ENCODE measurements at places on chromosomes 7 and 10.

DNA sequence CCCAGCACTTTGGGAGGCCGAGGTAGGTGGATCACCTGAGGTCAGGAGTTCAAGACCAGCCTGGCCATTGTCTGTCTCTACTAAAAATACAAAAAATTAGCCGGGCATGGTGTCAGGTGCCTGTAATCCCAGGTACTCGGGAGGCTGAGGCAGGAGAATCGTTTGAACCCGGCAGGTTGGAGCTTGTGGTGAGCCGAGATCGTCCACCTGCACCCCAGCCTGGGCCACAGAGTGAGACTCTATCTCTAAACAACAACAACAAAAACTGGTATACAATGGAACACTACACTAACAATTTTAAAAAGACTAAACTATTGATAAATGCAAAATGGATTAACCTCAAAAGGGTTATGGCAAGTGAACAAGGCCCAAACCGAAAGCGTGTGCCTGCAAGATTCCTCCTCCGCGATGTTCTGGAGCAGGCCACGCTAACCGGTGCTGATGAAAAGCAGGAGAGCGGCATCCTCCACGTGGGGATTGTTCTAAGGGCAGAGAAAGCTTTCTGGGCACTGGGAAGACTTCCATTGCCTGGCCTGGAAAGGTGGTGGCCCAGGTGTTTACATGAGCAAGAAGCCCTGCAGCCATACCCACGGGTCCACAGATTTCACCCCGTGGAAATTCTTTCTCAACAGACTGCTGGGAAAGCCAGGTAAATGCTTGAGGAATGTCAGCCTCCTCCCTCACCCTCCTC, 53.8 kb downstream of the PDGFA start:
- no peak for DNase-seq

DNA sequence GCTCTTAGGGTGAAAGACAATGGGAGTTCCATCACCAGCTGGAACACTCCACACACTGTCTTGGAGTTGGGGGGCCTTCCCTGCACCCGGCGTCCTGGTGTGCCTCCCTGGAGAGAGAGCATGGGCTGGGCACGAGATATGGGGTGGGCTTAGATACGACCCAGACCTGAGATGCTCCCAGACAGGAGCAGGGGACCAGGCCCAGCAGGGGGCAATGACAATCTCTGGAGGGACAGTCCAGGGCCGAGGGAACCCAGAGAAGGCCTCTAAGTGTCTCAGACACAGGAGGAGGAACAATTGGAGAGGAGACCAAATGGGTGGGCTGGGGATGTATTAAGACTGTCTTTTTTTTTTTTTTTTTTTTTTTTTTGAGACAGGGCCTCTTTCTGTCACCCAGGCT, 40.0 kb downstream of the MYL10 start:
- no peak for DNase-seq

GRCh38 chr10:64116707-64117106, 595.5 kb downstream of the REEP3 start:
- no peak for DNase-seq

- DNase-seq, result no peak
These were observed 349.8 kb downstream of the TCERG1L start for GRCh38 chr10:130961506-130962239.

DNA sequence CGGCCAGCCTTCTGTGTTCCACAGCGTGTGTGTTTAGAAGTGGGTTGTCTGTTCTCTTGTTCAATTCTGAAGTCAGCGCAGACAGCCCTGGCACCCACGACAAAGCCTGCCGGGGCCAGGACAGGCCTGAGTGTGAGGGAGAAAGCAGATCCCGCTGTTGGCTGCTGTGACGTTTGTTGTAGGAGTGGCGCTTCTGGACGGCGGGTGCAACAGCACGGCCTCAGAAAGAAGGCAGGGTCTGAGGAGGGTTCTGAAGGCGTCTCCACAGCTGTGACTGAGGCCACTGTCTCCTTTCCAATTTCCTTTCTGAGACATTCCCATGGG, 76.2 kb downstream of the VIPR2 start:
- no peak for DNase-seq

DNA sequence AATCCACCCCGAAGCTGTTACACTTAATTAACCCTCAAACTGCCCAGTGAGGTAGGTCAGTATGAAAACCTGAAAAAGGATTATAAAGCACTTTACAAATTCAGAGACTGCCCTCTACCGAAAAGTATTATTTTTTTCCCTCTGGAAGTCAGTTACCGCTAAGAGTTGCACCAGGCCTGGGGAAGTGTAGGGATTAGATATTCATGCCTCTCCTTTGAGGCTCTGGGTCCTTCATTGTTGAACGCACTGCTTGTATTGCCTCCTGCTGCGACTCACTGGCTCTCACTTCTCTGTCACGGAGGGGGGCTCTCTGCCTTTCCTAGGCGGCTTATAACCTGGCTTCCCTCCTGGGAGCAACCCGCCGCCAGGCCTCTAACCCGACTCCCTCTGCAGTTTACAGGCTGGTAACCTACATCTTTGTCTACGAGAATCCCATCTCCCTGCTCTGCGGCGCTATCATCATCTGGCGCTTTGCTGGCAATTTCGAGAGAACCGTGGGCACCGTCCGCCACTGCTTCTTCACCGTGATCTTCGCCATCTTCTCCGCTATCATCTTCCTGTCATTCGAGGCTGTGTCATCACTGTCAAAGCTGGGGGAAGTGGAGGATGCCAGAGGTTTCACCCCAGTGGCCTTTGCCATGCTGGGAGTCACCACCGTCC, 2.7 kb downstream of the RHBDD2 start:
- no peak for DNase-seq

- no peak for DNase-seq
These were observed 94.3 kb downstream of the AUTS2 start for GRCh38 chr7:69692611-69693010.

DNA sequence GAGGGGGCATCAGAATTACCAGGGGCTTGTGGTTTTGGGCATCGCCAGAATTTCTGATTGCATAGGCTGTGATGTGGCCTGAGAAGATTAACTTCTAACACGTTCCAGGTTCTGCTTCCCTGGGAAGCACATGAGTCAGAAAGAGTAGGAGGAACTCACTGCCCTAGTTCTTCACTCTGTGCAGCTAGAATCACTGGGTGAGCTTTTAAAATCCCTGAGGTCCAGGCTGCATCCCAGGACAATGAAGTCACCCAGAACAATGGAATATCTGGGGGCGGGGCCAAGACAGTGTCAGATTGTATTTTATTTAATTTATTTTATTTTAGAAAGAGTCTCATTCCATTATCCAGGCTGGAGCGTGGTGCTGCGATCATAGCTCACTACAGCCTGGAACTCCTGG, 636.5 kb downstream of the CALN1 start:
- DNase-seq, result no peak

DNA sequence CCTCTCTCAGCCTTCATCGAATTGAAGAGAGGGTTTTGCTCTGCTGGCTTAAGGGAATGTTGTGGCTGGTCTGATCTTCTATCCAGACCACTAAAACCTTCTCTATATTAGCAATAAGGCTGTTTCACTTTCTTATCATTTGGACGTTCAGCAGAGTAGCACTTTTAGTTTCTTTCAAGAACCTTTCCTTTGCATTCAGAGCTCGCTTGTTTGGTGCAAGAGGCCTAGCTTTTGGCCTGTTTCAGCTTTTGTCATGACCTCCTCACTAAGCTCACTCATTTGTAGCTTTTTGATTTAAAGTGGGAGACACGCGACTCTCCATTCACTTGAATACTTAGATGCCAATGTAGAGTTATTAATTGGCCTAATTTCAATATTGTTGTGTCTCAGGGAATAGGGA, 3.9 kb downstream of the MPP7 start:
- no peak for DNase-seq

- no peak for DNase-seq
These were observed 81.3 kb upstream of the KLF6 start for GRCh38 chr10:3866332-3866731.

GRCh38 chr7:52616552-52616951, 418.9 kb upstream of the POM121L12 start:
- DNase-seq, result no peak

- peak; percentile 77 for DNase-seq
These were observed 3.5 kb upstream of the CFAP58 start for GRCh38 chr10:104350127-104350635.

DNA sequence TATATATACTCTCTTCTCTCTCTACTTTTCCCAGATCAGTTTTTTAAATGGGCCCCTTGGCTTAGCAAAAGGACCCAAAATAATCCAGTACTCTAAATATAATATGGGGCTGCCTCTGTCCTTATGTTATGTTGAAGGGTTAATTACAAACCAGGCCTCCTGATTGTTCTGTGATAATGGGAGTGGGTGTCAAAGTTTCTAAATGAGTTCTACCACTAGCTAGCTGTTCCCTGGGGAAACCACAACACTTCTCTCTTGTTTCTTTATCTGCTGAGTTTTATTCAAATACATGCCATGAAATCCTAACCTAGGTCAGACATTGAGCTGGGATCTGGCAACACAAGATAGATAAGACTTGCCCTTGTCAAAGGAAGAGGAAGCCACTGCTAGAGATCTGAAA, 3.8 kb downstream of the HTR5A start:
- no peak for DNase-seq

GRCh38 chr10:102611514-102612087, 32.7 kb upstream of the TRIM8 start:
- DNase-seq, result no peak

DNA sequence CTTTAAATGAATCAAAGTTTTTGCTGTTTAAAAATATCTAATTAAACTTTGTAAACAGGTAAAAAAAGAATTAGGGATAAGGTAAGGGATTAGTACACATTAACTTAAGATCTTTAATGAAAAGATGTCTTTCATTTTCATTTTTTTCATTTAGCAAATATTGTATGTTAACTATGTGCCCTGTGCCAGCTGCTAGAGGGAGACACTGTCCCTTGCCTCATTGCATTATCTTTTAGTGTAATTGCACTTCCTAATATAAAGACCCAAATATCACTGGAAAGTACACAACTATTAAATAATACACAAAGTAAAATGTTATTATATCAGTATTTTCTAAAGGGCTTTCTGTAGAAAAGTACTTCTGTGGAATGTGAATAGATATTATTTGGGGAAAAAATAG, 102.7 kb downstream of the GPR37 start:
- DNase-seq, result no peak

DNA sequence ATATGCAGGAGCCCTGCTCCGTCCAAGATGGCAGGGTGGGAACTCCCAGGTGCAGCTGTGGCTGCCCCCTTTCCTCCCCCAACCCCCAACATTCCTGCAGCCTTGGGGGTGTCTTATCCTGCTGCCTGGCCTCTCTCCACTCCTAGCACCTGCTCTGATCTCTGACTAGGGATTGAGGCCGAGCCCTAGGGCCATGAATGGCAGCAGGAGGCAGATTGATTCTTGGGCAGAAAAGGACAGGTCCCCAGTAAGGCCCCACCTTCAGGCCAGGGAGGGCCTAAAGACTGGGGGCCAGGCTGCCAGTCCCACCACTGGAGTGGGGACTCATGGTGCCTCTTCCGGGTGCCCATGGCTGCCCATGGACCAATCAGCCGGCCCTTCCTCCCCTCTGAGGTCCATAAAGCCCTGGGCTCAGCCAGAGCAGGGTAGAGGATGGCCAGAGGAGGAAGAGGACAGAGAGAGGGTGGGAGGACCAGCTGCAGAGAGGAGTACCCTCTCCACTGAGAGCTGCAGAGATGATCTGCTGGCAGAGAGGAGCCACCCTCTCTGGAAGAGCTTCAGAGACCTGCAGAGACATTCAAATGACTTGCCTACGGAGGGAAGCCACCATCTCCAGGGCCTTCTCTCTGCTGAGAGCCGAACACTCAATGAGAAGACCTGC, 8.3 kb upstream of the COA1 start:
- no peak for DNase-seq

GRCh38 chr7:26321435-26321834, 29.8 kb downstream of the SNX10 start:
- DNase-seq, result no peak

GRCh38 chr7:100604028-100604975, 2.1 kb downstream of the PCOLCE start:
- DNase-seq, result peak; percentile 79

DNA sequence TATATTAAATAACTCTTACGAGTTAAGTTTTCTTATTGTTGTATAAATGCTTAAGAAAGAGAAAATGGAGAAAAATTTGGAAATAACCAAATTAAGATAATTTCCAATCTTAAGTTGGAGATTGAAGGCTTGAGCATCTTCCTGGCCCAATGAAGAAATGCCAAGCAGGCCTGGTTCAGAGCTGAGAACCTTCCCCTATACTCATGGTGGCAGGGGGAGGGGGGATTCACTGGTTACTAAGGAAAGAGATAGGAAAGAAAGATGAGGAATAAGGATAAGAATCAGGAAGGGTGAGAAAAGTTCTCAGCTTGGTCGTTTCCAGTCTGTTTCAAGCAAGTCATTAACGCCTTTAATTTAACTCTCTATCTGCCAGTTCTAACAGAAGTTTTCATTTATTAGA, 166.2 kb downstream of the AVL9 start:
- no peak for DNase-seq

DNA sequence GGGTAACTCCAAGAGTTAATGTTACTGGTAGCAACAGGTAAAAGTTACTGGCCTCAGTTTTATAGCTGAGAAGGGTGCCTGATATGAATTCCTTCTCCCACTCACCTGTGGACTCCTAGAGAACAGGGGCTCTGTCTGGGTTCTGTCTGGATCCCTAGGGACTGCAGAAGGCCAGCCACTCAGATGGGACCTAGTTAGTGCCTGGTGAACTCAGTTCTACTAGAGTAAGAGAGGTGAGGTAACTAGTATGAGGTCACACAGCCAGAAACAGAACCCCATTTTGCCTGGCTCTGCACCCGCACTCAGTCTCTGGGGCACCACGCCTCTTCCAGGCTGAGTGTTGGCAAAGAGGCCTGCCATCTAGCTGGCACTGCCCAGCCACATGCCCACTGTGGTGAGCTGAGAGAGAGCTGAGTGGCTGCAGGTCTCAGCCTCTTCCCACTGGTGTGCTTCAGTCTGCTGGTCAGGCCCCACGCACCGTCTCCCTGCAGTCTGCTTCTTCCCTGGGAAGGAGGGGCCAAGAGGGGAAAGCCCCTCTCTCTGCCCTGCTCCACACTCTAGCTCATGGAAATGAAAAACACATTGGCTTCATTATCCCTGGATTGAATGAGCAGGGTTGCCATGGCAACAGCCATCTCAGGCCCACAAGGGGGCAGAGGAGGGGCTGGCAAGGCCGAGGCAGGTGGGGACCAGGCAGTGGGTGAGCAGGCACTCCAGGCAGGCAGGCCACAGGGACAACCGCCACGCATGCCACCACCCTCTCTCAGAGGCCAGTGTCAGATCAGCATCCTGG, 110.6 kb downstream of the ZMIZ1 start:
- no peak for DNase-seq

DNA sequence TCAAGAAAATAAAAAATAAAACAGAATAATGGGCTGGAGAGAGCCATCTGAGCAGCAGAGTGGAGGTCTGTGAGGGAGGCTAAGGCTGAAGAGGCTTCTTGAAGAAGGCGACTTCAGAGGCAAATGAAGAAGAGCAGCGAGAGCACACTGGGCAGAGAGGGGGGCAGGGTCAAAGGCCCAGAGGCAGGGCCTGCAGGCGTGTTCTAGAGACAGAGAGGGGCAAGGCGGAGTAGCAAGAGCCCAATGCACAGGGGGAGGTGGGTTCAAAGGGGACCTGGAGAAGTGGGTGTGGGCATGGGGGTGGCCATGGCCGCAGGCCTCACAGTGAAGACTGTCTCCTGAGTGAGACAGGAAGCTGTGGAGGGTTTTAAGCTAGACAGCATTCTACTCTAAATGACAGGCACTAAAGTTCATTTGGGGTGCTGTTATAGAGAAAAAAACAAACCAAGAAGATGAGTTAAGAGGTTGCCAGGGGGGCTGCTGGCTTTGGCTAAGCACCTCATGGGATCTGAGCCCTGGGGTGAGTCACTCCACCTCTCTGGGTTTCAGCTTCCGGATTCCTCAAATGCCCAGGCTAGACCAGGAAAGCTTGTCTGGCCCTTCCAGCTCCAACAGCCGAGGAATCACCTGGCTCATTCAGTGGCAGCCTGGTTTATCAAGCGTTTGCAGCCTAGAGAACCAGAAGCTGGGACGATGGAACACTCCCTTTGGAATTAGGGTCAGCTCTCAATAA, 81.7 kb downstream of the DLG5 start:
- no peak for DNase-seq

Measured in CD4-positive, alpha-beta T cell treated with Interleukin-1 beta for 1 hour (primary cell).